Thyroid gland (tissue), 4 donors: ENCODE measurements at places on chromosomes 4 and X.

DNA sequence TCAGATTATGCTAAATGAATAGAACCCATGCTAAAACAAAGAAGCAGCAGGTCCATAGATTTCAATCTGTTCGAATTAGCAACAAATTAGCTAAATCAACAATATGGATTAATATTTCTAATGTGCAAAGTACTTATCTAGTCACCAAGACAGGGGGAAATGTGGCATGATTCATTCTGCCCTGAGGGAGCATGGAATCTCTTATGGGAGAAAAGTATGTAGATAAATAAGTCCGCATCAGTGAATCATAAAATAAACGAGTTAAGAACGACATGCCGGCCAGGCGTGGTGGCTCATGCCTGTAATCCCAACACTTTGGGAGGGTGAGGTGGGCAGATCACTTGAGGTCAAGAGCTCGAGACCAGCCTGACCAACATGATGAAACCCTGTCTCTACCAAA, 102.1 kb downstream of the ANOS1 start:
- DNase-seq = no peak

DNA sequence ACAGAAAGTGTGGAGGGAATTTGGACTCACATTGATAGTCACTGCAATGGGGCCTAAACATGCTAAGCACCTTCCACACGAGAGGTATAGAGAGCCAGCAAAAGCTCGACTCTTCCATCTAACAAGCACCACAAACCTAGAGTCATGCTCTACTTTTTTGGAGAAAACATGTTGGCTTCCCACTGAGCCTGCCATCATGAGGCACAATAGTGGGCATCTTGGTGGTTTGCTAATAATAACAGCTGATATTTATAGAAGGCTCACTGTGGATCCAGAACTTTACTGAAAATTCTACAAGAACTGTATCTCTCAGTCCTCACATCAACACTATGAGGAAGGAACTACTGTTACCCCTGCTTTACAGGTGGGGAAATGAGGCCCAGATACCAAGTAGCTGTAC, 26.6 kb downstream of the MAML3 start:
- DNase-seq = no peak

DNA sequence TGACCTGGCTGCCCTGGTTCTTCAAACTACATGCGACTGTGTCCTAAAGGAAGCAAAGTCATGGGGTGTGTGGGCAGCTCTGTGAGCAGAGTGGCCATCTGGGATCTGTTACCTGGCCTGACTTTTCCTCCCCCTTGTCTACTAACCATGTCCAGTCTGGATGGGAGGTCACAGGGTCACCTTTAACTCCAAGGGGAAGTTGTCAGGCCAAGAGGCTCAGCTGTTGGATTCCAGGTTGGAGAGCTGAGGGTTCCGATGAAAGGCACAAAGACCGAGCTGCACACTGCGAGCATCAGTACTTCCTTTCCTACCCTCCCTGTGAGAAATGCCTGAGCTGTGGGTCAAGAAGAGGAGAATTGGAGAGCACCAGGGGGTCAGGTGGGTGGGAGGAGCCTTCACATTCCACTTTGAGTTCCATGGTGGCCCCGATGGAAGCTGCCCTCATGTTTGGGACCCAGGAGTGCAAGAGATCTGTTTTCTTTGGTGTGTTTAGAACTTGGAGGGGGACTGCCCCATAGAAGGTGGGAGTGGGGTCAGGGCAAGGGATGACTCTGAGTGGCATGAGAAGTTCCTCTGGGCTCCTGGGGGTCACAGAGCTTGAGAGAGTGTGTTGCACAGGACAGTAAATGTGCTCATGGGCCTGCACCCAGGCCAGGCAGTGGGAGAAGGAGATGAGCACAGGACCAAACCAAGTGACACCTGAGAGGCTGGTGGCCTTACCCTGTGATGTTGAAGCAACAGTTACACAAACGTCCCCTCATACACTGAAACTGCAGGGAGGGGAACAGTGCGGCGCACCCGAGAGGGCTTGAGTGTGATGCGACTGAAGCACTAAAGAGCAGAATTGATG, 36.2 kb downstream of the RGS12 start:
- no peak for DNase-seq

DNA sequence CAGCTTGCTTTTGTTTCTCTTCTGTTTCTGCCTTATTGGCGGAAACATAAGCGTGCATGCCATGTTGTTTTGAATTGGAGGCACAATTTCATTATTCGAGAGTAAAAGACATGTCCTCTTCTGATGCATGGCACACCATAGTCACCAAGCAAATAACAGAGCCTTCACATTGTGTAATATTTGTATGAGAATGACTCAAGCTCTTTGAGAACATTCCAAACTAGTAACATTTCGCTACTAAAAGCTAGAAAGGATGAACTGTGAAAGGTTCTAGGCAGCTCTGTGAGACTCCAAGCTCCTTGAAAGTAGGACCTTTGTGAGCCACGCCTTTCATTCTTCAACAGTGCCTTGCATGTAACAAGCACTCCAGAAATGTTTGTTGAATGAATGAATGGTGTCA, 9.2 kb upstream of the ANXA3 start:
- no peak for DNase-seq
